ENCODE measurements at places on chromosomes 12 and 14. TPM values are rescaled to one million over a fixed set of nuclear protein-coding genes. Genes with fewer than 3 reads are reported as not detected.

FGF6 gene
- 45.2 TPM for polyA plus RNA-seq

DNA sequence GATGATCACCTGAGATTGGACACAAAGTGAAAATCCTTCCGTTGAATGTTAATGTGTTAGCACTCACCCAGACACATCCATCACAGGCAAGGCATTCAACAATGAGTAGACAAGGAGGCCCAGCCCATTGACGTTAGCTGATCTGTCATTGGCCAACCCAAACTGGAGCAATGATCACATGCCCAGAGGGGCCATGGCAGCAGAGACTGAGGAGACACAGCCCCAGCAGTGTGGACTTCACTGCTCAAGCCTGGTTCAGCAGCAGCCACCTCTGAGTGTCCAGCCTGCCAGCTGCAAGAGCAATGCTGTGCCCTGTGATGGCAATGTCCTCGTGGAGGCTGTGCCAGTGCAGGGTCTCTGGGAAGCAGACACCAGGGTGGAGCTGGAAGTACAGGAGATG is 622.2 kb downstream of the AACS start:
- DNase-seq, result no peak

- no peak for DNase-seq
Measured at GRCh38 chr14:75236901-75237419, 41.7 kb upstream of the FOS start.

CLEC4A gene
- polyA plus RNA-seq, result 1.5 TPM

RASAL1 gene
- polyA plus RNA-seq, result not detected

GRCh38 chr14:32102152-32102787 is 25.2 kb downstream of the ARHGAP5 start:
- DNase-seq, result no peak

GRCh38 chr14:32677129-32677780 is 261.4 kb upstream of the NPAS3 start:
- DNase-seq, result no peak

DNA sequence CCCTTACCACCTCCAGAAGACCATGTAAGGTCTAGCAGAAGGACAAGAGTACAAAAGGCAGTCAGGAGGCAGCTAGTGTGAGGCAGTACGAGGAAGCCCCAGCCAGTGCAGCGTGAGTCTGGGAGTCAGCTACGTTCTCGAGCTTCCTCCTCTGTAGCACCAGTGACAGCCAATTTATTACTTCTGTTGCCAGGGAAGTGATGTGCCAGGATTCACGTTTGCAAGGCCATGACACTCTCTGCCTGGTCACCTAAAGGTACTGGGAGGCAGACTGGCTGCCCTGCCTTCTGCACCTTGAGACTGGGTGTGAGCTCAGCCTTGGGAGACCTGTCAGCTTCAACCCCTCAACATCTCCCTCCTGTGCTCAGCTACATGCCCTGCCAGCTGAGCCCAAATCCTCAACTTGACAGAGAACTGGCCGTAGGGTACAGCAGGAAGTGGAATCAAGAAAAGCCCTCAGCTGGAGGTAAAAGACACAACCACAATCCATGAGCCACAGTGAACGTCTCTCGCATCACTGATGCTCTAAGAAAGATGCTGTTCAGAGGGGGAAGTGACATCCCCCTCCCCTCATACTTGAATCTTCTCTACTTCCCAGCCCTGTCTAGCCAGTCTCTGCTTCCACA is 182.5 kb upstream of the RGS6 start:
- DNase-seq, result no peak

NRXN3 gene
- polyA plus RNA-seq, result 1.3 TPM

DNA sequence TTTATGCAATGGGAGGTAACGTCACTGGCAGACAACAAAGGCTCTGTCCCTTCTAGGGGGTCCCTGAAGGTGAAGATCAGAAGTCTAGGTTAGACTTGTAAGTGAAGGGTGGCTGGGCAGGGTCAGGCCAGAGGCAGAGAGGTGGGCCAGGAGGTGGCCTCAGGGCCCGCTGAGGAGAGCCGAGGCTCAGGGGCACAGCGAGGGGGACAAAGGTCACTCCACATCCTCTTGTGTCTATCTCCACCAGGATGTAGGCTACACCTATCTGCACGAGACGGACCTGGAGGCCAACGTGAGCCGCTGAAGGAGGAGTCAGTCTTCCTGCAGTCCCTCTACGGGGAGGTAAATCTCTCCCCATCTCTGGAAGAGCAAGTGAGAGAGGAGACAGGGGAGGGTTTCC is 20.3 kb downstream of the KRT85 start:
- DNase-seq, result no peak
